ENCODE measurements at places on chromosomes 12 and 14.

- no peak for DNase-seq
These were observed 1043.2 kb upstream of the TMEM132C start for GRCh38 chr12:127223731-127224130.

DNA sequence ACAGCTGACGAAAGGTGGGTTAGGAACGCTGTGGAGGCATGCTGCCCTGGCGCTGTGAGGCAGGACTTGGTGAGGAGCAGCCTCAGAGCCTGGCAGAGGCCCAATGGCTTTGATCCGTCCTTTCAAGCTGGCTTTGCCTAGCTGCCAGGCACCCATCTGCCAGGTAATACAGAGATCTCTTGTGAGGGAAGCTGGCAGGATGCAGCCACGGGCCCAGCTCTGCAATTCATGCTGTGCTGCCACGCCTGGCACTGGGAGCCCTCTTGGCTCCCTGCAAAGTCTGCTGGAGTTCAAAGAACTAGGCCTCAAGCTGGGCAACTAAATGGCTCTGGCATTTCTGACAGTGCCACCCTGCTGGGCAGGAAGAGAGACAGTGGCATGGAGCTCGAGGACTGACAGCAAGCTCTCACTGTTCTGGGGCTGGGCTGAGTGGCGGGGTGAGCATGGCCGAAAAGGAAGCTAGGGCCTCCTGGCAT, 18.7 kb downstream of the IQSEC3 start:
- no peak for DNase-seq

DNA sequence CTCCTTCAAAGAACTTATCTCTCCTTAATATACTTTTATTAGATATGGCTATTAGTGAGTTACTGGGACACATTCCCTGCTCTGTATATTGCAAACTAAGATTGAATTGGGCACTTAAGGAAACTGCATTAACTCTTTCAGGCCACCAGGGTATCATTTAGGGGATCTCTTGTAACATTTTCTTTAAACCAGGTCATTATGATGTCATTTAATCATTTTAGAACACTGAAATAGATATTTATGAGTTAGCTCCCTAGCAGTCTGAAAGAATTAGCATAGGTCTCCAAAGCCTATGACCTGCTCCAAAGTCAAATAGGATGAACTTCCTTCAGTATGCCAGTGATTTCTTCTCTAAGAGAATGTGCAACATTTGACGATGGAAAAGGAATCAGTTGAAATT, 506.9 kb downstream of the FOXG1 start:
- no peak for DNase-seq

DNA sequence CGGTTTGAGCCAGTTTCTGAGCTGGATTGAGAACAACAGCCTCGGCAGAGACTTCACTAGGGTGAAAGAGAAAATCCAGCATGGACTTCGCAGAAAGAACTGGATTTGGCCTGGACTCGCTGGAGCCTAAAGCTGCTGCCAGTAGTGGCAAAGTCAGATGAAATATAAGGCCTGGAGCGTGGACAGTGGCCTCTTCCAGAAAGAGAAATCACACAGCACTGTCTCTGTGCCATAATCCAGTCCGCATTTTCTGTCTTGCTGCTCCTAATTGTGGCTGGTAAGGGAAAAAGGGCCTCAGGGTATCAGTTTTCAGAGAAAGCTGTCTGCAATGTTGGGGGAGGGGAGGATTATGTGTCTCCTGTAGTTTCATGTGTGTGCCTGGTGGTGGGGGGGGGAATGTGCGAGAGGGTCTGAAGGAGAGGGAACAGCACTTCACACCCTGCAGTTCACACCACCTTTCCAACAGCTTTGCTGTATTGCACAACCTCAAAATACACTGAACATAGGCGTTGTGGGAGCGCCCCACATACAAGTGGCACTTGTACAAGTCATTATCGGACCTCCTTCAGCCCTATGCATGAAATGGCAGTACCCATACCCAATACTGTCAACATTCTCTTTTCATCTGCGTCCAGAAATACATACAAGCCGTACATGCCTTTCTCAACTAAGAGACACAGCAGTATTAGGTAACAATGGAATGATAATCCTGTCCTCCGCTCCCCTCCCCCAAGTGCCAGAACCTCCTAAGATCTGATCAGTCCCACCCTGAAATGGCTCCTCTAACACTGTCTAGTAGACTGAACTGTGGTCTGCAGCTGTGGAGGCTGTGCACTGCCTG, 107.5 kb upstream of the ATF7IP start:
- DNase-seq = peak; percentile 68

- no peak for DNase-seq
These were observed 238.5 kb upstream of the NAV3 start for GRCh38 chr12:77591959-77592743.

- DNase-seq = no peak
These were observed 272.4 kb upstream of the NPAS3 start for GRCh38 chr14:32666308-32666707.

GRCh38 chr12:105561546-105562198, 231.2 kb downstream of the C12orf75 start:
- DNase-seq = no peak

GRCh38 chr14:25837551-25837965, 760.3 kb downstream of the NOVA1 start:
- DNase-seq = no peak

GRCh38 chr14:51507906-51508511, 143.7 kb upstream of the FRMD6 start:
- no peak for DNase-seq

- no peak for DNase-seq
These were observed 1.8 kb downstream of the PXN start for GRCh38 chr12:120263748-120264085.

DNA sequence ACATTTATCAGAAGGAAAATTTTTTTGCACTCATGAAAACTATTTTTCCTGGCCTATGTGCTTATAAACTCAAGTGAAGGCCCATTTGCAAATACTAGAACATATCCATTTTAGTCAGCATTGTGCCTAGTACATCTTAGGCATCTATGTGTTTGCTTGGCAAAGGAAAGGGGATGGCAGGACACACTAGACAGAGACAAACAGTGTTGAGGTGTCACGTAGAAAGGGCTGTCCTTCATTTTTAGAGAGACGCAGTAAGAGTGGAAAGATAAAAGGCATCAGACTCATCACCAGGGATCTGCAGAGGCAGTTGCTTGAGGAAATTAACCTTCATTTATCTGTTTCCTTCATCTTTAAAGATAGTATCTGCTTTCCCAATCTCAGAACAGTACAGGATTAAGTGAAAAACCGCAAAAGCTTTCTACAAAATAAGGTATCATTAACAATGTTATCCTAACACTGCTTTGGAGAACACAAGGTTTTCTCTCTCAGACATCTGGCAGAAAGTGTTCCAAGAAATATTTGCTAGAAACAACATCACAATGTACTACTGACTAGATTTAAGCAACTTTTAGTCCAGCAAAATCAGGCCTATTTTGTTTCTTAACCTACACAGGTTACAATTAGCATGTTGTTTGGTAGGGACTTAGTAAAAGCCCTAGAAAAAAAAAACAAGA, 2.0 kb downstream of the YBX3 start:
- no peak for DNase-seq

- no peak for DNase-seq
These were observed 8.2 kb upstream of the ATG101 start for GRCh38 chr12:52061470-52062166.

GRCh38 chr12:83086023-83086422, 399.3 kb downstream of the TMTC2 start:
- no peak for DNase-seq

- peak; percentile 64 for DNase-seq
These were observed at the start of gene C12orf42 for GRCh38 chr12:103495469-103496456. Gene C12orf42 (minus strand): TSS chr12:103495968. CDS start chr12:103478426, 17,542 bp downstream.

GRCh38 chr12:59386236-59386635, 209.6 kb upstream of the SLC16A7 start:
- no peak for DNase-seq

GRCh38 chr14:66802962-66803361, 295.0 kb downstream of the GPHN start:
- DNase-seq = no peak

DNA sequence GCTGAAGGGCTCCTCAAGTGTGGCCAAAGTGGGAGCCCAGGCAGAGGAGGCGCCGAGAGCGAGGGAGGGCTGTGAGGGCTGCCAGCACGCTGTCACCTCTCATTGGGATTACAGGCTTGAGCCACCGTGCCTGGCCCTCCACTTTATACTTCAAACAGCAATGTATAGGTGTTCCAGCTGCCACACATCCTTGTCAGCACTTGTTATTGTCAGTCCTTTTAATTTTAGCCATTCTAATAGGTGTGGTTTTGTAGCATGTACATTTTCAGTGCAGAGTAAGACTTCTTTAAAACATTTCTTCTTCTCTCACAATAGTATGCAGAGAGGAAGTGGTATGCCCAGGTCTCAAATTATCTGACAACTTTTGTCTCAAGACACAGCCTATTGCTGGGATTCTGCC, 27.5 kb upstream of the HNF1A start:
- DNase-seq = no peak

- DNase-seq = no peak
These were observed 33.0 kb downstream of the IQSEC3 start for GRCh38 chr12:99605-100004.

- no peak for DNase-seq
These were observed 11.4 kb upstream of the BDKRB2 start for GRCh38 chr14:96192975-96193805.

GRCh38 chr12:46087916-46088439, 97.6 kb upstream of the SCAF11 start:
- DNase-seq = no peak

DNA sequence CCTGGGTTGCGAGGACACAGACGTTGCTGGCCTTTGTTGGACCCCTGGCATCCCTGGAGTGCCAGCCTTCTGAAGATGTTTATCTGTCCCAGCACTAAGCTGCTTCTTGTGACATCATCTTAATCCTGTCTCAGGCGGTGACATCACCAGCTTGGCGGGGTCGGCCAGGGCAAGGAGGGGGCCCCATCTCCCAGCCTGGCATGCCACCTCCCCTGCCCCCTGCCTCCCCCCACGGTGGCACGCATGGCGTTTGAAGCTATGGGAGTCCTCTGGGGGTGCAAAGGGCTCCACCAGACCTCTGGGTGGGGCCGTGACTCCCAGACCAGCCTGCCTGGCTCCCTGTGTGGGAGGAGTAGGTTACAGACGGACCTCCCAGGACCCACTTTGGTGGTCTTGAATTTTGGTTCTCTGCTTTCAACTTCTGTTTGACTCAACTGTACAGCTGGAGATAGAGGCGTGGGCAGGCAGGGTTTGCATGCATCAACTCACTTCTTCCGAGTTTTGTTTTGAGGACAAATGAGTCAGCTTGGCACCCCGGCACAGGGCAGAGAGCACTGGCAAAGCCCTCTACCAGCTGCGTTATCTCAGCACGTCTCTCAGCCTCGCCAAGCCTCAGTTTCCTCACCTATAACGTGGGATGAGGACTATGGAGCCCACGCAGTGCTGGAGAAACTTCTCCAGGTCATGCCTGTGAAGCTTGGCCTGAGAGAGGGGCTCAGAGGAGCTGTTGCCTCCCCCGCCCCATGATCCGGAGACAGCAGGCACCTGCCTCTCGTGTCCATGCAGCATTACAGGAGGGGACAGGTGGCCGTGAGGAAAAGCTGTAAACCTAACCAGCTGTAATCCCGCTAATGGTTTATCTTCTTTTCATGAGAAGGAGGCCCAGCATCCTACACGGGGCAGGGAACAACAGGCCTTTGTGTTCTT, 38.8 kb upstream of the EML1 start:
- DNase-seq = no peak

GRCh38 chr12:114674251-114675047, 9.5 kb downstream of the TBX3 start:
- no peak for DNase-seq

- no peak for DNase-seq
These were observed 279.3 kb downstream of the NPAS3 start for GRCh38 chr14:33218026-33218425.

DNA sequence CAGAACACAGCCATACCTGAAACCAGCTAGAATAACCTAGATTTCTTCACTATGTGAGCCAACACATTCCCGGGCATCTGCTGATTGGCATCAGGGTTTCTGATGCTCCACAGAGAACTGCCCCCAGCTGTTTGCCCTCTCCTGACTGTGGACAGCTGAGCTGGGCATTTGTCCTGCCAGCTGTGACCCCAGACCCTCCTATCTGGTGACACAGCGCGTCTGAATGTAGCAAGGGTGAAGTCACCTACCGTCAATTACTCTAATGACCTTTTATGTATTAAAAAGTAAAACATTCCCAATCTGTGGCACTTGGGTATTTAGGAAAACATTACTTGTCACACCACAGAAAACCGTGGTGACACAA, 29.7 kb upstream of the SFSWAP start:
- DNase-seq = no peak

DNA sequence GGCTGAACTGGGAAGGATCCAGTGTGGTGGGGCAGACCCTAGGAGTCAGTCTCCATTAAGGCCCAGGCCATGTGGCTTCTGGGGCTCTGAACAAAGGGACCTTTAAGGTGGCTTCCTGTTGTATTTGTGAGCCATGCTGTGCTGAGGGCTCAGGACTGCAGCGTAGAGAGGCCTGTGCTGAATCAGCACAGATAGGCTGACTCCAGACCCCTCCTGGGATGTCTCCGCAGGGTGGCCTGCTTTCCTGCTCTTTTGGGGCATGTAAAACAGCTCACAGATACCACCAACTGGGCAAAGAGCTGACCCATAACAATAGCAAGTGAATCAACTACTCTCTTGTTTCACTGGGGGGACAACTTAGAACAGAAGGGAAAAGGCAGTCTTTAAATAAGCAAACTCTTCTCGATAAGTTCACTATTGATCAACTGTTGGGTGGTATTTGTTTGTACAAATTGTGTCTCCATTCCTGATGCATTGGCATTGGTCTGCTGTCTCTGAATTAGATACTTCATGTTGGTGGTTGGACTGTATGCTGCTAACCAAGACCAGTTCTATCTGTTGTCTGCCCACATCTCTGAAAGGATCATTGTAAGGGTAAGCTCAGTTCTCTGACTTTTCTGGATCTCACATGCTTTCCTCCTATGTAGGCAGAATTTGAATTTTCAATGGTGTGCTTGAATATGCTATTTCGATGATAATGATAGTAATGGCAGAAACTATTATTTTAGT, 71.8 kb downstream of the MYRFL start:
- no peak for DNase-seq

DNA sequence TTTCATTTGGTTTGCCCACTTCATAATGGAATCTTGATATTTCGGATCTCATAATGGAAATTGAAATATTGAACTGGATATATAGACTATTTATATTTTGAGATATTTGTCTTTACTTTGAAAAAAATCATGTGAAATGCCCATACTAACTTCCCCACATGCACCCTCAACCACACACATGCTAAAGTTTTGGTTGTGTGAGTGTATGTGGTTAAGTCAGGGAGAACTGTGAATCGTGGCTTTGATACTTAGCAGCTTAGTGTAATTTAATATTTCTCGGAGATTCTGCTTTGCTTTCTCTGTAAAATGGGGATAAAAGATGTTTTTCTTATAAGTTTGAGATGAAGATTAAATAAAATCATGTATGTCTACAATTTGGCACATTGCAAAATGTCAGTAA, 162.1 kb downstream of the OTOGL start:
- no peak for DNase-seq
